CD4-positive, alpha-beta T cell treated with Interleukin-12 subunit alpha and Interleukin-12 subunit beta, for 1 hour (primary cell): ENCODE measurements at places on chromosomes 2 and 18.
A peak's percentile ranks its signal among the peaks of the same experiment; 100 is the strongest.

GRCh38 chr2:241015439-241015838 lies 17.0 kb downstream of the SNED1 start:
- DNase-seq: no peak

DNA sequence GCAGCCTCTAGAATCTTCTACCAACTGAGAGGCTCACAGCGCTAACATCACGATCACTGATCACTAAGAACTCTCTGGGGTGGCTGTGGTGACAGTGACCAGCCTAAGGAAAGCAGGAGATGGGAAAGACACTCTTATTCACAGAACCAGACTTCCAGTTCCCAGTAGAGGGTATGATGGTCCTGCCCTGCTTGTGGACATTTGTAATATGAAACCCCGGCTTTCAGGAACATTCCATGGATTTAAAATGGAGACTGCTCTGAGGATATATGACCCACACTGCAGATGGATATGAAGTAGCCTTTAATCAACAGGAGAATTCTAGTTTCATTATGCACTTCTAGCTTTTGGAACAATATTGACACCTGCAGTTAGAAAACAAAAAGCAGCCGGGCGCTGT lies 131.8 kb downstream of the AFF3 start:
- DNase-seq: no peak

GRCh38 chr2:160561551-160562295 lies 68.1 kb upstream of the RBMS1 start:
- no peak for DNase-seq

- DNase-seq: no peak
These were observed 220.9 kb upstream of the REV1 start for GRCh38 chr2:99710721-99711120.

GRCh38 chr2:98818164-98818563 lies 87.2 kb upstream of the MGAT4A start:
- DNase-seq: no peak

DNA sequence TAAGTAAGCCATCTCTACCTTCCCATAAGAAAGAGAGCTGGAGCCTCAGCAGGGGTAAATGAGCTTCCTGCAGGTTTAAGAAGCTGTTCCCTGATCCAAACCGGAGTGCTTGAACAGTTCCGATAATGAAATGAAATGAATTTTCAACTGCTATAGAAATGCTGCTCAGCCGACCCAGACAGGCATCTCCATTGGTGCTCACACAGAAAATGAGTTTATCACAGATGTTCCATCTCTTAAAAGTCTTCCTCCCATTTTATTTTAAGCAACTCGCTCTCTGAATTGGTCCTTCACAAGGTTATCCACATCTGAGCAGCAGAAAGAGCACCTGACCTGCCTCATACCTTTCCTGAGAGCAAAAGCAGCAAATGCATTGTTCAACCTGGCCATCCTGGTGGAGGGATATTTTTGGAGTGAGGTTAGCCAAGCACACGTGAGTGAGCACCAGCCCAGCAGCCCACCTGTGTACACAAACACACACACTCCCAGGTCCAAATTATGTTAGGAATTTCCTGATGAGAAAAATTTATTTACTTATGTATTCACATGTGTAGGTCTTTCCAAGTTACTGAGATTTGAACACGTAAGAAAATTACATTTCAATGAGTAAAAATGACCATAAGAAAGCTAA lies 42.2 kb upstream of the CCDC68 start:
- no peak for DNase-seq

DNA sequence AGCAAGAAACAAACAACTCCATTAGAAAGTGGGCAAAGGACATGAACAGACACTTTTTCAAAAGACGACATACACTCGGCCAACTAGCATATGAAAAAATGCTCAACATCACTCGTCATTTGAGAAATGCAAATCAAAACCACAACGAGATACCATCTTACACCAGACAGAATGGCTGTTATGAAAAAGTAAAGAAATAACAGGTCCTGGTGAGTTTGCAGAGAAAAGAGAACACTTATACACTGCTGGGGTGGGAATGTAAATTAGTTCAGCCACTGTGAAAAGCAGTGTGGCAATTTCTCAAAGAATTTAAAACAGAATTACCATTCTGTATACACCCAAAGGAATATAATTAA lies 130.5 kb downstream of the PLCL1 start:
- DNase-seq: peak; percentile 43

- DNase-seq: no peak
These were observed 186.6 kb upstream of the SMAD2 start for GRCh38 chr18:48116873-48117630.

GRCh38 chr2:137420744-137421143 lies 543.5 kb upstream of the HNMT start:
- DNase-seq: no peak

GRCh38 chr2:144146076-144146475 lies 373.8 kb downstream of the ZEB2 start:
- no peak for DNase-seq

DNA sequence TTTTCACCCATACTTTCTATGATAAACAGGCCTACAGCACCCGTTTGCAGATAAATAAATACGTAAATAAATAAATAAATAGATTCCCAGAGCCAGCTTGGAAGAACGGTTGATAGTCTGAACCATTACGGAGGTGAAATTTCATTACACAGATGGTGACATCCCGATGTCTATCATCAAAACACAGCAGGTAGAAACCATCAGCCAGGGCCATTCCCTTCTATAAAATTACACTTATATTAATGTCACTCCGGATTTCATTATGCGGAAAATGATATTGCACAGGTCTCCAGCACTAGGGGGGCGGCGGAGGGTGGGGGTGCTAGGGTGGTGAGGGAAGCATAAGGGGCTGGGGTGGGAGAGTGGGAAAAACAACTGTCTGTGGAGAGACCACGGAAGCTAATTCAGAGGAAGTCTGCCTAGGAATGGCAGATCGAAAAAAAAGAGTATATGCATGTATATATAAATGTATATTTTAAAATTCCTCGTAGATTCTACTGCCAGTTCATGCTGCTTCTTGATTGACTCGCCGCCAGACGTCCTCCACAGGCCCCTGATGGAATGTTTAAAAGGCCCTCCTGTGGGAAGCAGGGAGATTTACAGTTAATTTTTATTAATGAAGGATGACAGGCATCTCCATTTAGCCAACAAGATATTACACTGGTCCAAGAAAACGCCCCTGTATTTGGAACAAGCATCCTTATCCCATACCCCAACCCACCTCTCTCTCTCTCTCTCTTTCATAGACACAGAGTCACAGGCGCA lies 1906.0 kb upstream of the PIK3C3 start:
- no peak for DNase-seq

DNA sequence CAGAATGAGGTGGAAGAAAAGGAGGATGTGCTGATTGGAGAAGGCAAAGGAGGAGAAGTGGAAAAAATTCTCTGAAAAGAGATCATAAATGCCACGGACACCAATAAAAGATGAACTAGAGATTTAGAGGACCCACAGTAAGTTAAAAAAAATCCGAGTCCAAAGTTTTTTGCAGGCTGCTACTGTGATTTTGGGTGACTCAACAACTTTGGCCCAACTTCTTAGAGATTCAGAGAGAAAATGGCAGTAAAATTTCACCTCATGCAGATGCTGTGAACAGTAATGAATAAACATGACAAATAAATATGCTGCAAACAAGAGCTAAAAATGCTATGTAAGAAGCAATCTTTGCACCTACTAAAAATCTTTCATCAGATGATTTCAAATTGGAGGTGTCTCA lies 176.9 kb upstream of the SESTD1 start:
- no peak for DNase-seq

GRCh38 chr2:114294741-114295140 lies 147.7 kb upstream of the DPP10 start:
- no peak for DNase-seq

DNA sequence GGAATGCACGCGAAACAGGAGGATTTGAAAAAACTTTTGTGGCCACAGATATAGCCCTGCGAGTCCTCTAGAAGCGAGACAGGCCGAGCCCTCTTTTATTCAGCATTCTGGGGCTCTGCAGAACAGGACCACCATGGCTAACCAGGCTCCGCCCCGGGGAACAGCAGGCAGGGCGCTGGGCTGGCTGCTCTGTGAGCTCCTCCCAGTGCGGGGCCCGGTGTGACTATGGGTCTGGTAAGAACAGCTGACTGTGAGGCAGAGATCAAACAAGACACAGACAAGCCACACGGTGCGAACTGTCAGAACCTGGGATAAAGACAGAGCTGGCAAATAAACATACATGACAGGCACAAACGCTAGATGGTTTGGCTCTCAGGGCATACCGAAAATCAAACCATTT lies 15.5 kb downstream of the PXDN start:
- DNase-seq: no peak

- DNase-seq: no peak
These were observed 54.3 kb downstream of the EDAR start for GRCh38 chr2:108934583-108935245.

GRCh38 chr18:67302043-67302442 lies 214.5 kb downstream of the DSEL start:
- peak; percentile 13 for DNase-seq

GRCh38 chr2:34401186-34401585 lies 802.1 kb upstream of the FAM98A start:
- DNase-seq: no peak

- DNase-seq: no peak
These were observed 8.2 kb upstream of the DAPL1 start for GRCh38 chr2:158786897-158787296.

- no peak for DNase-seq
These were observed 8.9 kb downstream of the FBXO36 start for GRCh38 chr2:229931241-229931640.

- DNase-seq: no peak
These were observed 45.2 kb upstream of the TTR start for GRCh38 chr18:31546476-31546875.

DNA sequence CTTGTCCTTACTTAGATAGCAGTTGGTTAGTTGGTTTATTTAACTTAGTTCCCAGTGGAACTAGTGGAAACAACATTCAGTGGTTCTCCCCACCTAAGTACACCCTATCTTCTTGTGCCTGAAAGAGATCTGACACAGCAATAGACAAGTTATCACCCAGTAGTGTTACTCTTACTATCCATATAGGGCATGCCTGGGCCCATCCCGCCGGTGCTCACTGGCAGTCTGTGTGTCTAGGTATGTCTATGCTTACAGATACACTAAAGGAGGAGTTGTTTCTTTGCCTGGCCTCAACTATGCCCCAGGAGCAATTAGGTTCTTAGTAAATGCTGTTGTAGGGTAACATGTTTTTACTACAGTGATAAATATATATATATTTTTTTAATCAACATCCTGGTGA lies 12.0 kb upstream of the NRP2 start:
- DNase-seq: no peak

DNA sequence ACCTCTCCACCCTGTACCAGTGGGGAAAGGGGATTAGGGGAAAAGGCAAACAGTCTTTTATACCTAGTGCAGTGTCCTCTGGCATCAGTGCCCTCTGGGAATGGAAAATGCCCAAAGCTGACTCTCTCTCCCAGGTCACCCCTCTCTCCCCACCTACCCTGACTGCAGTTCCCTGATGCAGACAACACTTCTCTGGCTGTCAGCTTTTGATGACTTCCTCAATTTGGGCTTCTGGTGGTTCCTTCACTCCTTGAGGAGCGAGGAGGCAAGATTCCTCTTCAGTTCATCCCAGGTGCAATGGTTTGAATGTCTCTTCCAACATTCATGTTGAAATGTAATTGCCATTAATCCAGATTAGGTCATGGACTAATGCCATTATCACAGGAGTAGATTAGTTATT lies 19.7 kb upstream of the PPM1B start:
- DNase-seq: no peak

GRCh38 chr2:104415284-104415683 lies 438.6 kb upstream of the POU3F3 start:
- DNase-seq: no peak

GRCh38 chr2:27073782-27074181 lies 2.3 kb upstream of the OST4 start:
- DNase-seq: no peak

GRCh38 chr2:189580241-189580651 lies 340 bp downstream of the SLC40A1 start:
- peak; percentile 27 for DNase-seq

GRCh38 chr2:12207491-12207890 lies 461.1 kb downstream of the LPIN1 start:
- no peak for DNase-seq

GRCh38 chr2:109523121-109523520 lies 90.6 kb downstream of the SEPTIN10 start:
- no peak for DNase-seq

DNA sequence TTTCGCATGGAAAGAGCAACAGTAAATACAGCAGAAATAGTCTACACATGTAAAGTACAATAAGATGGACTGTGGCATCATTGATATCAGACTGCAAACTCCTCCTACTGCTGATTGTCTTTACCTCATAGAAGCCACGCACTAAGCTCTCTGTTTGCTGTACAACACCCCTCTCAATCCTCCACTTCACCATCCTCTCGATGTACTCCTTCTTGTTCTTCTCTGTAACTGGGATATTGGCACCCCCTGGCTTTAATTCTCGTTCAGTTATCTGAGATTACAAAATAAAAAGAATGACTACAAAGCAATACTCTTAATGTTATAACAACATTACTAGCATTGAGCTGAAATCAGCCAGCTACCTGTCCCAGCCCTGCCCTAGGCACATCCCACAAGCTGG lies 49.3 kb upstream of the STK17B start:
- DNase-seq: peak; percentile 63

GRCh38 chr2:211946960-211947359 lies 591.6 kb downstream of the ERBB4 start:
- no peak for DNase-seq

- no peak for DNase-seq
These were observed 231.7 kb upstream of the LYPD1 start for GRCh38 chr2:132901661-132902060.

DNA sequence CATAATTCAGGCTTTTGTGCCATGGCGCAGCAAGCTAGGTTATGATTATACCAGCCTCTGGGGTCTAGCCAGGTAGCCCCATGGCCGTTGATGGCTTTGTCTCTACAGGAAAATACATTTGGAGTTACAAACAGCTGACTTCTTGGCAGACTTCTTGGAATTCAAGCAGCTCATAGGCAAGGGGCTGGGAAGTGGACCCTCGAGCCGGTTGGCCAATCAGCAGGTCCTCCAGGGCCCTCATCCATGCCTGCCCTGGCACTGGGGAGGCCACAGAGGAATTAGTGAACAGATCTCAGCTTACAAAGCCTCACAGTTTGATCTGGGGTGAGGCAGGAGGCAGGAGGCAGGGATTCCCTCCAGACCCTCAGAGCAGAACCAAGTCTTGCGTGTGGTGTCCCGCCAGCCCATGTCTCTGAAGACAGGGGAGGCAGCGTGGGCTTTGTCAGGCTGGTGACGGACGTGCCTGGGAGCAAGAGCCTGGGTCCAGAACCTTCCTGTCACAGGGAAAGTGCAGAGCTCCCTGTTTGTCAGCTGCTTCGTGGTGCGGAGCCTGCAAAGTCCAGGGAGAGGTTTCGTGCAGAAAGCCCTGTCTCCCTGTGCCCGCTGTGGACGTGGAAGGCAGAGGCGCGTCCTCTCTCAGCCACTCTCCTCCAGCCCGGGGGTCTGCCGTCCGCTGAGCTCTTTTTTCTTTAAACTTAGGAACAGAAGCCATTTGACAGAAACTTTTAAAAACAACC lies 131.7 kb downstream of the KLHL29 start:
- no peak for DNase-seq

GRCh38 chr2:221616561-221616960 lies 44.5 kb upstream of the EPHA4 start:
- DNase-seq: no peak
